ENCODE measurements at places on chromosomes 12 and 14.

DNA sequence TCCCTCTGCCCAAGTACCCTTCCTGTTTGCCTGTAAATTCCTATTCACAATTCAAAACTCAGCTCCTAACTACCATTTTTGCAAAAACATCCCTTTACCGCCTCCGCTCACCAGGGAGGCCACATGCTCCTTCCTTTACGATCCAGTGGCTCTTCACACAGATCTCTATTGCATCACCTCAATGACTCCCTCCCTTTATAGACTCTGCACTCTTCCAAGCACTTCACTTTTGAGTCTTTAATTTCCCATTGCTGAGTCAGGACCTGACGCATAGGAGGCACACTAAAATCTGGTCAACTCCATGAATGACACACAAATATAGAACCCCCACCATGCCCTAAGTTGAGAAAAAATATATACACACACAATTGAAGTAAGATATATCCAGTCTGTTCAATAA is 45.9 kb downstream of the PPP1R13B start:
- DNase-seq = no peak

GRCh38 chr14:103708750-103709187 is 6.5 kb downstream of the XRCC3 start:
- DNase-seq = no peak

GRCh38 chr14:93079321-93079720 is 36.4 kb downstream of the ITPK1 start:
- DNase-seq = no peak

DNA sequence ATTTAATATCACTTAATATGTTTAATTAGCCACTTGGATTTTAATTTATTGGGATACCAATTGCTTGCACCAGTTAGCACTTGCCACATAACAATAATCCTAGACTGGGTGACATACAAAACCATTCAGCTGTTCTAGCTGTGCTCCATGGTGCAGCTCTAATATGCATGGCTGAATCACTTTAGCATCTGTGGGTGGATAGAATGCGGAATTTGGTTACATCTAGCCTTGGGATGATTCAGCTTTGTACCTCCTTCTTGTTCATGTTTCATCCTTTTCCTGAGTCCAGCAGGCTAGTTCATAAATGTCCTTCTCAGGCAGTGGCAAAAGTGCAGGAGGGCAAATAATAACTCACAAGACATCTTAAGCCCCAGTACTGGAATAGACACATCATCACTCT is 1263.0 kb downstream of the LRFN5 start:
- DNase-seq = no peak

GRCh38 chr14:102589761-102590290 is 2.6 kb upstream of the RCOR1 start:
- DNase-seq = no peak

- no peak for DNase-seq
These were observed 276.2 kb downstream of the EMP1 start for GRCh38 chr12:13472690-13473089.

DNA sequence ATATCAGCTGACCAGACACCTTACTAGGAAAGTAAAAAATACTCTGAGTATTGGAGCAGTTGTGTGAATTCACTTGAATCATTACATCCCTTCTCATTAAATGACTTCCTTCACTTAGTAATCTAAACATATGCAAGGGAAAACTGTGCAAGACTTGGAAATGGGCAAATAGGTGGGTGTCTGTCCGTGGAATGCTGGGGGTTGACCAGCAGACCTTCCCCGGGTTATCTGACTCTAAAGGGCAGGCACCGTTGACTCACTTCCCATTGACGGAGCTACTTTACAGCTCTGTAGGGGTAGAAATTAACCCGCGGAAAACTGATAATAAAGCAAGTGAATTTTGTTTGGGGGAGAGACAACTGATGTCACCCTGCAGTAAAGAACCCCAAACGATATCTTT is 199.3 kb downstream of the TTC7B start:
- DNase-seq = no peak

- DNase-seq = no peak
These were observed 16.3 kb downstream of the SPX start for GRCh38 chr12:21542403-21542802.

DNA sequence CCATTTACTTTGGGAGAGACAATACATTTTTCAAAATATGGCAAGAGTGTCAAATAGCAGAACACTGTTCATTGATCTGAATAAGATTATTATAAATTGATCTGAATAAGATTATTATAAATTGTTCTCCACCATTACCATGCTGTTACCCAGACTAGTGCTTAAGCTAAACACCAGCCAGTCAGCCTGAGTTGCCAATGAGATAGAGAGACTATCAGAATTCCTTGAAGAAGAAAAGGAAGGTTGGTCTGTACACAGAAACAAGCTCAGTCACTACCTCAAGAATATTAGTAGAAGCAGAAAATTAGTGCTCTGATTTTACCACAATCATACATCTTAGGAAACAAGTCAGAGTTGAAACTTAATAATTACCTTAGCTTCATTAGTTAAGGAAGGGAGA is 469.8 kb downstream of the FOXG1 start:
- no peak for DNase-seq

DNA sequence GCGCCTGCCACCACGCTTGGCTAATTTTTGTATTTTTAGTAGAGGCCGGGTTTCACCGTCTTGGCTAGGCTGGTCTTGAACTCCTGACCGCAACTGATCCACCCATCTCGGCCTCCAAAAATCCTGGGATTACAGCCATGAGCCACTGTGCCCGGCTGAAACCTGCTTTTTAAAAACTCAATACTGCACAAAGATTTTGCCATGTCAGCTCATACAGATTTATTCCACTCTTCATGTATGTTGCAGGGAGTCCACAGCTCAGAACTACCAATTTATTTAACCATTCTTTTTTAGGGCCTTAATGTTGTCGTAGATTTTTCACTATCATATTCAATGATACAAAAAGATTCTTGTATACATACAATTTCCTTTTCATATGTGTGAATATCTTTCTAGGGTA is 20.0 kb downstream of the ZCCHC8 start:
- DNase-seq = no peak

DNA sequence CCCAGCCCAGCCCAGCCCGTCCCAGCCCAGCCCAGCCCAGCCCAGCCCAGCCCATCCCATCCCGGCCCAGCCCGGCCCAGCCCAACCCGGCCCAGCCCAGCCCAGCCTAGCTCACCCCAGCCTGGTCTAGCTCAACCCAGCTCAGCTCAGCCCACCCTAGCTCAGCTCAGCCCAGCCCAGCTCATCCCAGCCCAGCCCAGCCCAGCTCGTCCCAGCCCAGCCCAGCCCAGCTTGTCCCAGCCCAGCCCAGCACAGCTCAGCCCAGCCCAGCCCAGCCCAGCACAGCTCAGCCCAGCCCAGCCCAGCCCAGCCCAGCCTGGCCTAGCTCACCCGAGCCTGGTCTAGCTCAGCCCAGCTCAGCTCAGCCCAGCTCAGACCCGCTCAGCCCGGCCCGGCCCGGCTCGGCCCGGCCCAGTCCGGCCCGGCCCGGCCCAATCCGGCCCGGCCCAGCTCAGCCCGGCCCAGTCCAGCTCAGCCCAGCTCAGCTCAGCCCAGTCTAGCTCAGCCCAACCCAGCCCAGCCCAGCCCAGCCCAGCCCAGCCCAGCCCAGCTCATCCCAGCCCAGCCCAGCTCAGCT is 184.7 kb downstream of the TMEM121 start:
- DNase-seq = no peak

GRCh38 chr12:109016016-109016415 is 4.9 kb downstream of the SVOP start:
- no peak for DNase-seq

- no peak for DNase-seq
These were observed 1.0 kb upstream of the CLIP1 start for GRCh38 chr12:122423258-122424165.

- DNase-seq = no peak
These were observed 115.9 kb upstream of the TMPO start for GRCh38 chr12:98399532-98399931.

GRCh38 chr14:22231018-22231417 is 358.0 kb downstream of the DAD1 start:
- no peak for DNase-seq

- no peak for DNase-seq
These were observed 21.3 kb upstream of the CCDC63 start for GRCh38 chr12:110825530-110825929.

DNA sequence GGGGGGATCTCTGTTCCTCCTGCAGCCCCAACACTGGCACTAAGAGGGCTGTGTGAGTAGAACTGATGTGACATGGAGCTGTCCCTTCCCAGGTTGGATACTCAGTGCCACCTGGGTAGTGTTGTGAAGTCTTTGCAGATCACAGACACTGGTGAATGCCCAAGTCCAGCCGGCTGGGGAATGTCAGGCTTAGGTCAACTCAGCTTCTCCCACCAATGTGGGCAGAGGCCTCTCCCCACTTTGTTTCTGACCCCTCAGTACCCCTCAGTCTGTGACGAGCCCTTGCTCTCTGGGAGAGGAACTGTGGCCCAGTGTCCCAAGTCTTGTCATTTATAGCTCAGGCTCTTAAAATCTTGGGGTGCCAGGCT is 11.3 kb downstream of the SLC25A29 start:
- no peak for DNase-seq

DNA sequence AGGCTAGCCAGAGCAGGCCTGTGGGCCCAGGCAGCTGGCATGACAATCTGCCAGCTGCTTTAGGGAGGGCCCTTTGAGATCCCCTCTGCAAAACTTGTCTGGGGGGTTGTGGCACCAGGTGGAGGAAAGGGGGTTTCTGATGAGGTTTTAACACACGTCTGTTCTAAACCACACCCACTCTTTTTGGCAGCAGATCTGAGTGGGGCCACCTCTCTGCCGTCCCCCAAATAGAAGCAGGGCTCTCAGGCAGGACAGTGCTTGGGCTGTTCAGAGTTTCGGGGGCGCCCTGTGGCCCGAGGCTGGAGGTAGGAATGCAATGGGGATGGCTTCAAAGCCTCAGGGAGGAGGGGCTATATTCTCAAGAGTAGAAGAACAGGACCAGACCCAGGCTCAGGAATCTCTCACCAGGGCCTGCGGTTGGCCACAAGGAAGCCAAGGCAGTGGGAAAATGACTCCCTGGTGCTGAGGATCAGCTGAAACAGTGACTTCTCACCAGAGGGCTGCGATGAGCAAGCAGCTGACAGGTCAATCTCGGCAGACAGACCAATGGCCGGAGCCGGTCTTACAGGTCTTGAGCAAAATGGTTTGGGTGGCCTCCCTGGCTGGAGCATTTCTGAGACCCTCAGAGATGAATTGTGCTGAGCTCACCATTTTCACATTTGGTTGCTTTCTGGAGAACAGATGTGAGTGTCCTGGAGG is 1.5 kb upstream of the KRT5 start:
- no peak for DNase-seq

DNA sequence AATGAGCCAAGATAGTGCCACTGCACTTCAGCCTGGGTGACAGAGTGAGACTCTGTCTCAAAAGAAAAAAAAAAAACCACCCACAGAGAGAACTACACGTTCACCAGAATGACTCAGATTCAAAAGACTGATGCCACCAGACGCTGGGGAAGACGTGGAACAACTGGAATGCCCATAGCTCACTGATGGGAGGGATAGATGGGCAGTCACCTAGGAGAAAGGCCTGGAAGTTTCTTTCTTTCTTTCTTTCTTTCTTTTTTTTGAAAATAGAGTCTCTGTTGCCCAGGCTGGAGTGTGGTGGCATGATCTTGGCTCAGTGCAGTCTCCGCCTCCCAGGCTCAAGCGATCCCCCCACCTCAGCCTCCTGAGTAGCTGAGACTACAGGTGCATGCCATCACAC is 10.0 kb upstream of the KLC1 start:
- DNase-seq = no peak

- no peak for DNase-seq
These were observed 9.9 kb upstream of the FICD start for GRCh38 chr12:108505129-108505528.

DNA sequence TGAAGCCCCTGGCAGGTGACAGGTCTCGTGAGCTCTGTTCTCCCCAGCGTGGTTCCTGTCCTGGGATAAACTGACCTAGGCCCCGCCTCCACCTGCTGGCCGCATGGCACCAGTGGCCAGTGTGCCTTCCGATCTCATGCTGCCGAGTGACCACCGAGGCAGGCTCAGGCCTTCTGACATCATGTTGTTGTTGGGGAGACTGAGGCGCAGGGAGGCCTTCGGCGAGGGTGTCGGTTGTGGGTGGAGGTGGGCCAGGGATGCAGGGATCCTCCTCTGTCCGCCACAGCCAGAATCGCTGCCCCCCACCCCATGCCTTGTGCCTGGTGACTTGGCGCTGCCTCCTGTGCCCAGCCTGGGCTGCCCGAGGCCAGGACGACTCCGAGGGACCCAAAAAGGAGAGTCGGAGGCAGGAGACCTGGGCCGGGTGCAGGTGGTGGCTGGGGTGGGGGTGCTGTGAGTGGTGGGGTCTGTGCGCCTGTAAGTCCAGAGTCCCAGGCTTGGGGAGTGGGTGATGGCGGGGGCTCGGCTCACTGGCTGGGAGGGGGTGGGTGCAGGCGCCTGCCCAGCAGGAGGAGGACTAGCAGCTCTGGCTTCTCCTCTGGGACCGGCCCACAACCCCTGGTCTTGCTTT is 24.3 kb downstream of the ASPG start:
- DNase-seq = no peak

DNA sequence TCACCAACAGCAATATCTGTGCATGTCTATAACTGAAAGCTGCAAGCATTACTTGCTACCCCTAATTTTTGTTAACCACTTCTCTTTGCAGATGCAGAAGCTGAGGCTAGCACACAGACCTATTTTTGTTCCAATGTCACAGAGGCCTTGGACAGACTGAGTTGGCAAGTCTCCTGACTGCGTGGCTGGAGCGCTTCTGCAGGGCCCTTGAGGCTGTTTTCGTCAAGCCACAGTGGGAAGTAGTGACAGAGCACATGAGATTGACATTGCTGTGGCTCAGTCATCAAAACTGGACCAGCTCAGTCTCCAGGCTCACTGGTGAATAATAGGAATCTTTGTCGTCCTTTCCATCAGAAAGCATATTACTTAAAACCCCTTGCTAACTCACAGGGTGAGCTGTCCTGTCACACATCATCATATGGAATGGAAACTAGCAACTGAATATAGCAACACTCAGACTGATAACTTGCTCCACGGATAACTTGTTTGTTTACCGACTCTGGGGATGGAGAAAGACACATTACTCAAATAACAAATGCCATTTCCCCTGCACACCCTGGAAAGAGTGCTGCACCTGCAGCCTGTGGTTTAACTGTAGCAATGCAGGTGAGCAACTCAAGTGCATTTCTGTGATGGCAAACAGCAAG is 43.6 kb upstream of the DDX11 start:
- no peak for DNase-seq

- no peak for DNase-seq
These were observed 183.4 kb downstream of the PTPN11 start for GRCh38 chr12:112602150-112602549.

DNA sequence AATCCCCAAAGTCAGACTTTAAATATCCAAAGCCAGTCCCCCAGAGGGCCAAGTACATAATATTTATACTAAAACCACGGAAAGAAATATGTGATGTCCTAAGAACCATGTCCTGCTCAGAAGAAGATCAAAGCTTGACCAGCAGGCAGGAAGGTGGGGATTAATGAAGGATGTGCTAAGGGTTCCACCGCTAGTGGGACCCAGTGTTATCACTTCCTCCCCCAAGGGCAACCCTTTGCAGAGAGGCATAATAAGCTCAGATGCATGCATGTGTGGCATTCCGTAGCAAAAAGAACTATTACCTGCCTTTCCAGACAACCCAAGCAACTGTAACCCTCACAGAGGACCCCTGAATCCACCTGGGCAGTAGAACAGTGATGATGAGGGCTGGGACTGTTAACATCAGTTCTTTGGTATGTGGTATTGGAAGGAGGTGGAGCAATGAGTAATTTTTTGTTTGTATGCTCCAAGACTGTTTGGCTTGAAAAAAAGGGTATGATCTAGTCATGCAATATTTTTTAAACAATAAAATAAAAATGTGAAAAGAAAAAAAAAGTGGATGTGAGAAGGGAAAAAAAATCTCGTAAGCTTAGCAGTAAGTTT is 71.7 kb upstream of the ETV6 start:
- DNase-seq = no peak

GRCh38 chr14:31194661-31195060 is 12.9 kb downstream of the HECTD1 start:
- no peak for DNase-seq
